ENCODE measurements at places on chromosomes 12 and 14.

GRCh38 chr14:51604073-51604472 is 47.6 kb upstream of the FRMD6 start:
- no peak for DNase-seq

DNA sequence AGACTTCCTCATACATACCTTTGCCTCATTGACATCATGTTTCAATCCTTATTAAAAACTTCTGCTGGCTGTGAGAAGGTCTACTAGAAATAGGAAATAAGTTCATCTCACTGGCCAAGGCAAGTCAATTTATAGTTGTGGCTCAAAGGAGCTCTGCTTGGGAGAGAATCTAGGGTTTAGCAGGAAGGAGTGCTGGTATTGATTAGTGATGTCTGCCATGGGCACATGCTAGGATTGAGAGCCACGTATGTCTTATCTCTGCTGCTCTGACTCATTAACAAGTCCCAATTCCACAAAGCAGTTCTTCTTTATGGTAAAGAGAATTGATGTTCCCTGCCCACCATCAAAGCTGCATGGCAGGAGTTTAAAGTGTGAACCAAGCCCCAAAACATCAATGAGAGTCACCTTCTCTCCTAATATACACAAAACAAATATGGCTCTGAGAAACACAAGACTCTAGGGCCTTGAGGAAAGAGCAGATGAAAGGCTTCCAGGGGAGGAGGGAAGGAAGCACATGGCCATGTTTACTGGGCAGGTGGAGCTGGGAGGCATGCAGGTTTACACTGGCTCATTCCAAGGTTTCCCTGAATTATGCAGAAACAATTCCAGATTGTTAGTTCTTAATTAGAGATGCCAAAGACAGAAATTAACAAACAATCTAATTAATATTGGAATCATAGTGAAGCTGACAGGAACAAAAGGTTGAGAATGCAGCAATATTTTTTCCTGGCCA is 931.9 kb upstream of the TMEM132C start:
- no peak for DNase-seq

DNA sequence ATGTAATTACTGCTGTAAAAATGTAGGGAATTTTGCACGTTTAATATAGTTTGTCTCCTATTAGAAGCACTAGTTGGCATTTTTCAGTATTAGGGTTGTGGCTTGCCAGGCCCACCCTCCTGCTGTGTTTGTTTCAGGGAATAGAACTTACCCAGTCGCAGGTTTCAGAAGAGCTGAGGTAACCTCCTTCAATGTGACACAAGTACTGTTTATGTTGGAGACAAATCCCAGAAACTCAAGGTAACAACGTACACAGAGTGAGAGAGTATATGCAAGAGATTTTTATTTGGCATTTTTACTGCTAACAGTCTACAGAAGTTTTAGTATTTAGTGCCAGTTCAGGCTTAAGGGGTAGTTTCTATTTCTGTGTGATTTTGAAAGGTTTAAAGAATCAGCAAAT is 284.3 kb downstream of the RAD51B start:
- no peak for DNase-seq

DNA sequence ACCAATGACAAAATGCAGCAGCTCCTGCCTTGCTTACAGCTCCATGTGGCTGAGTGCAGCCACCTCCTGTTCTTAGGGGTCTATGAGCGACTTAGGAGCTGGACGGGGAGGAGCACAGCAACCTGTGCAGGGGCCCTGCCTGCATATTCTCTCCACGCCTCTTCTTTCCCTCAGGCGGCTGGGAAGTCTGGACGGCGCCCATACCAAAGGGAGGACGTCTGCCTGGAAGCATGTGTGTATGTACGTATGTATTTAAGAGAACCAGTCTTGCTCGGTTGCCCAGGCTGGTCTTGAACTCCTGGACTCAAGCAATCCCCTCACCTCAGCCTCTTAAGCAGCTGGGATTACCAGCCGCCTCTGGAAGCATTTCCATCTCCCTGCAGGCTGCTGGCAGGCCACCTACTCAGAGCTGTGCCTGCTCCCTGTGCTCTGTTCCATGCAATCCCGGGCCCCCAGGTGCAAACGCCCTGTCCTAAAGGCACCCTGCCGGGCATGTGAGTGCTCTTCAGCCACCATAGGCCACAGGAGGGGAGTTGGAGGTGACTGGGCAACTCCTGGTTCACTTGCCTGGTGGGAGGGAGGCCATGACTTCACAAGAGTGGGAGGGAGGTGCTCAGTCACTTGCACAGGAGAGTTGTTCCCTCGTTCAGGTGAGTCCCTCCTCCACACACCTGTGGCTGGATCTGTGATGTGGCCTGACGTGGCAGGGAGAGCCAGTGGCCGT is 44.3 kb downstream of the KCNA5 start:
- no peak for DNase-seq

DNA sequence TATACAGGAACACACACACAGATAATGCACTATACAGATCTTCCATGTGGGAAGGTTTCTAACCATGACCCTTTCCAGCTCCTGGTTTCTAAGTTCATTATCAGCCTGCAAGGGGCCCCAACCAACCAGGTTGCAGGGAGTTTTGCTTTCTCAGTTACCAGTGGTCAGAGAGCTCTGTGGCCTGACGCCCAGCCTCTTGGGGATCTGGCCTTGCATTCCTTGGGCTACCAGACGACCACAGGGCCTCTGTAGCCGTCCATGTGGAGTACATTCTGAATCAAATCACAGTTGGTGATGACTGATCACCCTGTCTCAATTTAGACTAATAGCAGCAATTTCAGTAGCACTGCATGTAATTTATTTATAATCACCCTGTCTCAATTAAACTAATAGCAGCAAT is 47.5 kb downstream of the PAH start:
- DNase-seq = no peak

DNA sequence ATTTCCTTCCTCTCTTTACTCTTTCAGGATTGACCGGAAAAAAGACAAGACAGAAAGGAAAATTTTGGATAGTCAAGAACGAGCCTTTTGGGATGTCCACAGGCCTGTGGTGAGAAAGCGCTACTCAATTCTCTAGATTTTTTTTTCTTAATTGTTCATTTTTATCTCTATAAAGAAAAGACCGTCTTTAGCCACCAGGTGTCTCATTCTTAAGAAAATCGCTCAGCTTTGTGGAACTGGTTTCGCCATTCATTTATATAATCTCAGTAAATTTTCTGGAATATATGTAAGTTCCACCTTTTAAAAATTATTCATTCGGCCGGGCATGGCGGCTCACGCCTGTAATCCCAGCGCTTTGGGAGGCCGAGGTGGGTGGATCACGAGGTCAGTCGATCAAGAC is 421.1 kb downstream of the DPF3 start:
- DNase-seq = no peak

DNA sequence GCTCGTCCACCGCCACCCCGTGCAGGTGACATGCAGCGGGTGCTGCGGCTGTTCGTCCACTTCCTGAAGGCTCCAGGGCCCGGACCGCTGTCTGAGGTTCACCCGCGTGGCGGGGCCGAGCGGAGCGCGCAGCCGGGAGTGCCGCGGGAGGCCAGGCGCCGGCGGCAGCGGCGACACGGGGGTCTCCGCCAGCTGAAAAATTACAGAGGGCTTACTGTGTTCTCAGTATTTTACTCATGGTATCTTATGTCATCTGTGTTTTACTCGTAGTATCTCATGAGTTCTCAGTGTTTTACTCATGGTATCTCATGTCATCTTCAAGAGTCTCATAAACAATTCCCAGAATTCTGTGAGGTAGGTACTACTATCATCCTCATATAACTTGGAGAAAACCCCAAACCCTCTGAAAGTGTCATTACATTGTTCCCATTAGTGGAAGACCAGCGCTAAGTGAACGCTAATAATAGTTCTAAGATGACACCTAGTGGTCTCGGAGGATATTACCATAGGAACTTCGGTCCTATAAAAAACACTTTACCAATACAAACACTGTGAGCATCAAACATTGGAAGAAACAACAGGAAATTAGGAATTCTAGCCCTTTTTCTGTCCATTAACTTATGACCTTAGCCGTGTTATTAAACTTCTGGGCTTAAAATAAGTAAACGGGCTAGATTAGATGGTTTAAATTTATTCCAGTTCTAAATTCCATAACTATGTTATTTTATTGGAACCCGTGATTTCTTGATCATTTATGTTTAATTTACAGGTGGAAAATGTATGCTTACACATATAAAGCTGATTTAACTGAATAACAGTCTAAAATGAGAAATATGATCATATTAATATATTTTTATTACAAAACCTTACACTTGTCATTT is 32.4 kb downstream of the AK7 start:
- no peak for DNase-seq

DNA sequence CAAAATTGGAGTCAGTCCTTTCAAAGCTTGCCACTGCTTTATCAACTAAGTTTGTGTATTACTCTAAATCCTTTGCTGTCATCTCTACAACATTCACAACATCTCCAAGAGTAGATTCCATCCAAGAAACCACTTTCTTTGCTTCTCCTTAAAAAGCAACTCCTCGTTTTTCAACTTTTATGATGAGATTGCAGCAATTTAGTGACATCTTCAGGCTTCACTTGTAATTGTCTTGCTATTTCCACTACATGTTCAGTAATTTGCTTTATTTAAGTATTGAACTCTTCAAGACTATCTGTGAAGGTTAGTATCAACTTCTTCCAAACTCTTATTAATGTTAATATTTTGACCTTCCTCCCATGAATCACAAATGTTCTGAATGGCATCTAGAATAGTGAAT is 747.9 kb downstream of the TMTC2 start:
- DNase-seq = no peak

GRCh38 chr14:65297744-65298143 is 114.8 kb upstream of the FUT8 start:
- DNase-seq = no peak

DNA sequence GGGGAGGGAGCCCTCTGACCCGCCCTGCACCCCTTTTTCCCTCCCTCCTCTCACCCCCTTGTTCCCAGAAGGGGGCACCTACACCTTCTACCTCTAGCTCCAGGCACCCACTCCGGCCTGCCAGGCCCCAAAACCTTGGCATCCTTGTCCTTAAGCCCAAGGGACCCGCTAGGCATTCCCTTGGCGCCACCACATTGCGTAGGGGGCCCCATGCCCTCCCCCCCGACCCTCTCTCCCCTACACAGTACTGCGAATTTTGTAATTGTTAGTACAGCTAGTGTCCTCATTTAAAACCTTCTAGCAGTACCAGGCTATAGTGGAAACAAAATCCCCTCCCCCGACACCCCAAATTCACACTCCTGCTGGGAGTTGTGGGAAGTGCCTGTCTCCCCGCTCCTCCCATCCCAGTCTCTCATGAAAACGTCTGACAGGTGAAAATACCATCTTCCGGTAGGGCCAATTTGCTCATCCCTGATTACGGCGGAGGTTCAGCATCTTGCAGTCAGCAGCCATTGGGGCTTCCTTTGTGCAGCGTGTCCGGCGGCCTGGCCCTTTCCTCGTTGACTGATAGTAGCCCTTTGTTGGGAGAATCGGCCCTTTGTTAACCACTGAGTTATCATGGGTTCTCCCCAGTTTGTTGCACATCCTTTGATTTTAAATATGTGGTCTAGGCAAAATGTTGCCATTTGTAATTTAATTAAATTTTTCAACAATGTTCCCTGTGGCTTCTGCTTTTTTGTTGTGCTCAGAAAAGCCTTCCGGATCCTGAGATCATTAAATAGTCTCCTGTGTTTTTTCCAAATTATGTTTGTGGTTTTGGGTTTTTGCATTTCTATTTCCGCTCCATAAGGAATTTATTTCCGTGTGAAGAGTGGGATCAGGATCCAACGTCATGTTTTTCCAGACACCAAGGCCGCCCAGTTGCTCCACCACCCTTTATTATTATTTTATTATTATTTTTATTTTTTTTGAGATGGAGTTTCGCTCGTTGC is 7.9 kb upstream of the CEP170B start:
- DNase-seq = no peak

DNA sequence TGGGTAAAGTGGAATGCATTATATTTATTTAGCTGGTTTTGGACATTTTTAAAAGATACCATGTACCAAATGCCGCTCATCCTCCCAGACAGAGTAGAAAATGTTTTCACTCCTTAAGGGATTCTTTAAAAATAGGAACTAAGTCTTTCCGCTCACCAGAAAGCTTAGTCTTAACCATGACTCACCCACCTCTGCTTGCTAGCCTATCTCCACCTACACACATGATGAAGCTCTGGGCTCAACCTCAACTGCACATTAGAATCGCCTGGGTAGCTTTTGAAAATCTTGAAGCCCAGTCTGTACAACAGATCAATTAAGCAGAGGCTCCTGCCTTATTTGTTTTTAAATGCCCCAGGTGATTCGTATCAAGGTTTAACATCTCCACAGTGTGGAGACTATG is 260.5 kb downstream of the NEDD1 start:
- no peak for DNase-seq

DNA sequence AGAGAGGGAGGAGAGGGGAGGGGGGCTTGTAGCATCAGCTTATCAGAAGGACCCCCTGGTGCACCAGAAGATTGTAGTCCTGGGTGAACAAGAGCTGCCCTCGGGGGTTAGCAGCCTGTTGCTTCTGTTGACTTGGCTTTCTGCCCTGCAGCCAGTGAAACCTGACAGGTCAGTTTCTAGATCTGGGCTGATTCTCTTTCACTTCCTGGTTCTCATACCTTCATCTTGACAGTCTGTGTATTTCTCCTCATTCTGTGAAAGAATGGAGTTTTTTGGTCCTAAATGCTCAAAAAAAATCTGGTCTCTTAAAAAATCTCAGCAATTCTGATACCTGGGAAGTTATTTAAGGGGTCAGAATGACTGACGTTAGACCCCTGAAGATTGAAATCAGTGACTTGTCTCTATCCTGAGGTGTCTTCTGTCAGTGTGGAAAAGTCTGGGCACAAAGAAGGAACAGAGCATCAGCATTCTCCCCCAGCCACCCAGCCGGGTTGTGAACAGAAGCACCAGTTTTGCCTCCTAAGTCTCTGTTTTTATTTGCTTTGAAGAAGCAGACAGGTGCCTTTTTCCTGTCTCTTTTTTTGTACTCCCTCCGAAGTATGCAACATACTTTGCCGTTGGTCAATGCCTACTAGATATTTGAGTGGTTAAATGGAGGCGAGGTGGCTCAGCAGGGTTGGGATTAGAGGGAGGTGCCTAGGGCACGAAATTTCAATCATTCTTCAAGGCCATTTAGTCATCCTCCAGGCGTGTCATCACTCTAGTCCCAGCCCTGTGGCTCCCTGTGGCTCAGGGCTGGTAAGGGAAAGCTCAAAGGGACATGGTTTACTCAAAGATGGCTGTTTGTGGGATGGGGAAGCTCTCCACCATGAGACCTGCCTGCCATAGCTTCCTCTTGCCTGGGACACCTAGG is 24.0 kb downstream of the TTC9 start:
- no peak for DNase-seq

DNA sequence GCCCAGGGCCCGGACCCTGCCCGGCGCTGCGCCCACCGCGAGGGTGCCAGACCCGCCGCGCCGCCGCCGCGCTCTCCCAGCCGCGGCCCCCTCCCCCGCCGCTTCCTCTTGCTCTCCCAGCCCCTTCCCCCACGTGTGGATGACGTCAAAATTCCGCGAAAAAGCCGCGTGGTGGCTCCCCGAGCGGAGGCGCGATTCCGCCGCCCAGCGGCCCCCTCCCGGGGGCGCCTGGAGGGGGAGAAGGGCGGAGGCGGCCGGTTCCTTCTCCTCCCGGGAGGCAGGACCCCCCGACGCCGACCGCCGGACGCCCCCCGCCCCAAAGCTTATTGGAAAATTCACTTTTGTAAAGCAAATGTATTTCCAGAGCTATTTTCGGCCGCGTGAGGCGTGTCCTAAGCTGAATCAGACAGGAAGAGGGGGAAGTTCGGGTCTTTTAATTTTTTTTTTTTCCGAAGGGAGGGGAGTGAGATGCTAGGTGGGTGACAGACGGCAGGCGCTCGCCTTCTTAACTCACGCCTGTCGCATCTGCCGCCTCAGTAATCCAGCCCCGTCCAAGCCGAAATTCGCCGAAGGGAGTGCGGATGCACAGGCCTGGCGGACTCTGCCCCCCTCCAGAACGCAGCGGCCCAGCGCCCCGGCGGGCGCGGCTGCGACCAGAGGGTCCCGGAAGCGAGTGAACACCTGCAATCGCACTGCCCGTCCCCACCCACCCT is 4.1 kb upstream of the CCND2 start:
- peak; percentile 94 for DNase-seq
